ENCODE measurements at places on chromosomes 11 and 22. TPM values are rescaled to one million over a fixed set of nuclear protein-coding genes. Genes with fewer than 3 reads are reported as not detected.

- no peak for DNase-seq
These were observed 136.5 kb downstream of the ATG16L2 start for GRCh38 chr11:72950685-72951084.

Gene BDNF
- 3.4 TPM for total RNA-seq

Gene MB
- 0.86 TPM for total RNA-seq

- DNase-seq, result no peak
These were observed 53.8 kb downstream of the POLD3 start for GRCh38 chr11:74646215-74646614.

Gene SYT9
- total RNA-seq, result 0.18 TPM

- DNase-seq, result no peak
These were observed 11.9 kb upstream of the ARHGAP42 start for GRCh38 chr11:100675115-100675650.

DNA sequence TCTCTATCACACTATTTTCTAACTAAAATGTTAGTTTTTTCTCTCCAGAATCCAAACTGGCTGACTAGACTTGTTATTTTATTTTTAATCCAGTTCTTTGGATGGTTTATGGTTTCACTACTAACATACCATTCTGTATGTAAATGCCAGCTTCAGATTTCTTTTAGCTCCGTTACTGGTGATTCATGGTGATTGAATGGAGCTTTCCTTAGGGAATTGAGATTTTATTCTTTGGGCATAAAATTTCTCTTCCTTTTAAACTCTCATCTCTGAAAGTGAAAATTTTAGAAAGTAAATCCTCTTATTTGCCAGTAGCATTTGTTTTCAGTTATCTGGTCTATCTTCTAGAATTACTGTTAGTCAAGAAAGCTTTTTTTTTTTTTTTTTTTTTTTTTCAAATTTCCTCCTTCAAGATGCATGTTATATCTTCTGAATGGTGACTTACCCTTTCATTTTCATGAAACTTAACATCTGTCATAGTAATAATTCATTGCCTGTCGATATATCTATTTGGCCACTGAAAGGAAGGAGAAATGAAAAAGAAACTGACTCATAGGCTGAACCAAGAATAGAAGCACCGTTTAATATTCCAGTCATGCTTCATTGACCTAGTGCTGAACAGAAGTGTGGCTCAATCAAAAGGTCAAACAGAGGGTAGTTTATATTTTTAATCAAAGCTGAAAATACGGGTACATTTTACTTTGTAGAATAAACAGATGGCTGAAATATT is 6.4 kb downstream of the ENDOD1 start:
- no peak for DNase-seq

GRCh38 chr11:16311831-16312230 is 44.5 kb downstream of the SOX6 start:
- DNase-seq, result no peak

DNA sequence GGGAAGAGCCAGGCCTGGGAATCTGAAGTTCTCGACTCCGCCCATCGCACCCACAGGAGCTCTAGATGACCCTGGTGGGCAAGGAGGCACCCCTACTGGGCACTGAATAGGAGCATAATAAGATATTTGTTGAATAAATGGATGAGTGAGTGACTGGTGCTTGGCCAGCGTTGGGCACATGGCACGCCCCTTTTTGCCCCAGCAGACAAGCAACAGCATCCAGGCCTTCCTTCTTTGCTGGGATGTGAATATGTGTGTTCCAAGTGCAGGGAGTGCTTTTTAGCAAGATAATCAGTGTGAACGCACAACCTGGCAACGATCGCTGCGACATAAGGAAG is 443 bp upstream of the CELF1 start:
- no peak for DNase-seq

- DNase-seq, result no peak
These were observed 19.1 kb upstream of the TEF start for GRCh38 chr22:41362615-41363014.

GRCh38 chr11:68840661-68841653 is 759 bp downstream of the CPT1A start:
- peak; percentile 77 for DNase-seq

- DNase-seq, result no peak
These were observed 60.2 kb upstream of the LRRC4C start for GRCh38 chr11:41519696-41520095.

DNA sequence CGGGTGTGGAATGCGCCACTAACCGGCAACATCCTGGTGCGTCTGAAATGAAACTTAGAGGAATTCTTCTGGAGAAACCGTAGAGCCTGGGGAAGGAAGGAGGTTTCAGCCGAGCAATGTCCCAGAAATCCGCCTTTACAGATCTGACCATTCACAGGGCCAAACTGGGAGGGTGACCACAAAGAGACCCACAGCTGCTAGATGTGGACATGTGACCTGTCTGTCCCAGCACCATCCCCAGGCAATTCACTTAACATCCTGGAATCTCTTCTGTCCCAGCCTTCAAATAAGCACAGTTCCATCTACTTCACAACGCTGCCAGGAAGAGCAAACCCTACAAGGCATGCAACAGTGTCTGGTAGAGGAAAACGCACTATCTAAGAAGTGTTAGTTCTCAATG is 9.8 kb downstream of the MCAT start:
- no peak for DNase-seq

DNA sequence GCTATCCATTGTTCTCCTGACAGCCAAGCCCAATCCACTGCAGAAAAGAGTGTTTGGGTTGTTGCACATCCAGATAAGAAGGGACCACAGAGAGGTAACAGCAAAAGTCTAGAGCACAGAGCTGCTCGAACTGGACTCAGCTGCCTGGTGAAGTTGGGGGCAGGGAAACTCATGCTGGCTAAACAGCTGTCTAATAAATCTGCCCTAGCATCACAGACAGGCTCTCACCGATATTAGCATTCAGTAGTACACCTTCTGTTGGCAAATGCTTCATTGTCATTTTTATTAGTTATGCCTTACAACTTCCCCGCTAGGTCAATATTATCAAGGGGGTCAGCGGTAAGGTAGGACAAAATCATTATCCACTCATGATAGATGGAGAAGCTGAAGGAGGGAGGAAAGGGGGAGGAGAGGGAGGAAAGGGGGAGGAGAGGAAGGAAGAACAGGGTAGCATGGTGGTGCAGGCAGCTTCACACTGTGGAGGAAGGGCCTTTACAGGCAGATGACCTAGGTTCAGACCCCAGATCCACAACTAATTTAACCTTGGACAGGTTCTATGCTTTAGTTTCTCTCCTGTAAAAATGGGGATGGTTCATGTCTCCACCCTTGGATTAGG is 102.7 kb downstream of the LARGE1 start:
- no peak for DNase-seq

DNA sequence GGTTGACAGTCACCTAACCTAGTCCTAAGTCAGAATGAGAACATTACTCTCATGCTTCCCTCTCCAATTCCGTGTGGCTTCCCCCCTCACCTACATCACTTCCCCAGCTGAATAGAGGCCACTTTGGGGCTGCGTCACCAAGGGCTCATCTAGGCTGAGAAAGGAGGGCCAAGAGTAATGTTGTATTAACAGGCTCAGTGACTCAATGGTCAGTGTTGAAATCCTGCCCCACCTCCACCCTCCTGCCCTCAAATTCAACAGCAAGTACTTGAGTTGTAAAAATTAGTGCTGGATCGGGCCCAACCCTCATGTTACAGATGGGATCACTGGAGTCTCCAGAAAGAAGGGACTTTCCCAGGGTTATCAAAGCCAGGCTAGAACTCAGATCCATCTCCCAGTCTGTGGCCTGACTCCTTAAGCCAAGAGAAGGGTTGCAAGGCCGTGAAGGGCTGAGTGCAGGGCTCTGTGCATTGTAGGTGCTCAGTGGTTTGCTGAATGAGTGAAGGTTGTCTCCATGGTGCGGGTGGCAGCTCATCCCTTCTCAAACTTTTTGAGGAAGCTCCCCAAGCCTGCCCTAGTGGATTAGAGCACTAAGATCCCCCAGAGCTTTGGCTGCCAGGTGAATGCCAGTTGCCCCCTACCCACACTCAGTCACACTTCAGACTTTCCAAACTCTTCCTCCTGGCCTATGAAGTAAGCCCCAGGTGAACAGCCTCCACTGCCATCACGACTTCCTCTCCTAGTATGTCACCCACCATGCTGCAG is 3.2 kb downstream of the DGAT2 start:
- DNase-seq, result peak; percentile 80

Measured in lower lobe of right lung (tissue), 2 donors.